Activated T-cell treated with anti-CD3 and anti-CD28 coated beads, Interleukin-2, amount 50 U/mL, for 72 hours (primary cell): ENCODE measurements at places on chromosomes 7 and 10. TPM values are rescaled to one million over a fixed set of nuclear protein-coding genes. Genes with fewer than 3 reads are reported as not detected.
A peak's percentile ranks its signal among the peaks of the same experiment; 100 is the strongest.

DNA sequence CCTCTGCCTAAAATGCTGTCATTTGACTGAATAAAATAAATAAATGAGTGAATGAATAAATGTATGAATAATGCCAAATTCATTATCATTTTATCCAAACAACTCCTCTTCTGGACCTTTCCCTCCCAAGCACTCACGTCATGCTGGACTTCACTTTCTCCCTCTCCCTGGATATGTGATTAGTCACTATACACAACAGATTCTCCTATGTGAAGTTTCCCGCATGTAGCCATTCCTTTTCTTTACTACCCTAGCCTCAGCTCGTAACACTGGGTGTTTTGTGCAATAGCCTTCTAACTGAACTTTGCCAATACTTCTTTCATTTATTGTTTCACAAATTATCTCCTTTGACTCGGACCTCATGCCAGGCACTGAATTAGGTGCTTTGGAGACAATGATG, 87.6 kb upstream of the IL6 start:
- DNase-seq, result no peak

- DNase-seq, result no peak
These were observed 98.0 kb downstream of the RALA start for GRCh38 chr7:39721345-39721744.

The GJD4 gene
- total RNA-seq, result not detected

GRCh38 chr7:92904244-92905131, 68.1 kb upstream of the CDK6 start:
- peak; percentile 94 for DNase-seq

DNA sequence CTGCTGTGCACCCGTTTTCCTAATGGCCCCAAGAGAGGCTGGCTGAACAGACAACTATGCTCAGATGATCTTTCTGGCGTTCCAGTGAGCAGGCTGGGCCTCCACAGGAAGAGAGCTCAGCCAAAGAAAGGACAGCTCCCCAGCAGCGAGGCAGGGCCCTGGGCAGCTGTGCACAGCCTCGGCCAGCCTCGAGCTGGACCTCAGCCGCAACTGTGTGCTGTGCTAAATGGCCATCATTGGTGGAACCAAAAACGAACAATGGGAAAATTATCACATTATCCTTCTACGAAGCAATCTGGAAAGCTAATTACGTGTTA, 97.5 kb downstream of the CTBP2 start:
- DNase-seq, result no peak

- no peak for DNase-seq
These were observed 14.4 kb downstream of the MPLKIP start for GRCh38 chr7:40120020-40120419.

DNA sequence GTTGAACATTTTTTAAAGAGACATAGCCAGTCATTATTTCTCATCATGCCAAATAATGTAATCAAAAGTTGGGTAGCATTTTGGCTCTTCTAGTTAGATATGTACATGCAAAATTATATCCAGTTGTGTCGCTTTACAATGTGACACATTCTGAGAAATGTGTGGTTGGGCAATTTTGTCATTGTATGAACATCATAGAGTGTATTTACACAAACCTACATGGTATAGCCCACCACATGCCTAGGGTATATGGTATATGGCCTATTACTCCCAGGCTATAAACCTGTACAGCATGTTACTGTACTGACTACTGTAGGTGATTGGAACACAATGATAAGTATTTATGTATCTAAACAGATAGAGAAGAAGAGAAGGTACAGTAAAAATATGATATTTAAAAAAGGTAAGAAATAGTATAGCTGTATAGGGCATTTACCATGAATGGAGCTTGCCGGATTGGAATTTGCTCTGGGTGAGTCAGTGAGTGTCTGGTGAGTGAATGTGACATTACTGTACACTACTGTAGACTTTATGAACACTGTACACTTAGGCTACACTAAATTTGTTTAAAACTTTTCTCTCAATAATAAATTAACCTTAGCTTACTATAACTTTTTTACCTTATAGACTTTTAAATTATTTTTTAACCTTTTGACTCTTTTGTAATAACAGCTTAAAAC, 16.5 kb downstream of the ZNF365 start:
- DNase-seq, result no peak

- DNase-seq, result no peak
These were observed 160.9 kb upstream of the CSTF2T start for GRCh38 chr10:51860257-51860656.

DNA sequence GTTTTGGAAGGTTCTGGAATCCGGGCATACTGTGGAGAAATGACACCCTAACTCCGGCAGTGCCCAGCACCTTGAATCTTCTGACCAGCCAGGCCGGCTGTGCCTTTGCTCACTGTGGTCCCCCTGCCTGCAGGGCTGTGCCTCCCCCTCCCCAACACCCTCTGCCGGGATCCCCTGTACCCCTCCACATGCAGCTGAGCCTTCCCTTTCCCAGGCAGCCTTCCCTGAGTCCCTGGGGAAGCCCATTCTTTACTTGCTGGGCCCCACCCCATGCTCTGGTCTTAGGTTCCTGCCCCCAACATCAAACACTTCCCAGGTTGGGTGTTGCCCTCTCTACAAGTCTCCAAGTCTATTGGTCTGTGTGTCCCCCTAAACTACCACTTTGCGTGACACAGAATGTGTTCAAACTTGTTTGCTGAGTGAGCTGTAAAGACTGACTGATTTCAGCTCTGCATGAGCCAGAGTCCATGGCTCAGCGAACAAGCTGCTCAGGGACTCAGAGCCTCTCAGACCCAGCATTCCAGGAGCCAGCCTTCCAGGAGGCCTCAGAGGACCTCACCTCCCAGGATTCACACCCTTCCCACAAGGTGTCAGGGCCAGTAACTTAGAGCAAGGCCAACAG, 31.6 kb downstream of the CALML5 start:
- DNase-seq, result no peak

GRCh38 chr7:41817386-41817785, 114.5 kb upstream of the INHBA start:
- peak; percentile 6 for DNase-seq

GRCh38 chr7:147852833-147853232, 737.7 kb upstream of the C7orf33 start:
- no peak for DNase-seq

GRCh38 chr10:46998595-46998994, 87.4 kb downstream of the PTPN20 start:
- DNase-seq, result no peak

- DNase-seq, result no peak
These were observed 217.1 kb upstream of the GHITM start for GRCh38 chr10:83921984-83922860.

The TAS2R5 gene
- total RNA-seq, result 2.3 TPM

DNA sequence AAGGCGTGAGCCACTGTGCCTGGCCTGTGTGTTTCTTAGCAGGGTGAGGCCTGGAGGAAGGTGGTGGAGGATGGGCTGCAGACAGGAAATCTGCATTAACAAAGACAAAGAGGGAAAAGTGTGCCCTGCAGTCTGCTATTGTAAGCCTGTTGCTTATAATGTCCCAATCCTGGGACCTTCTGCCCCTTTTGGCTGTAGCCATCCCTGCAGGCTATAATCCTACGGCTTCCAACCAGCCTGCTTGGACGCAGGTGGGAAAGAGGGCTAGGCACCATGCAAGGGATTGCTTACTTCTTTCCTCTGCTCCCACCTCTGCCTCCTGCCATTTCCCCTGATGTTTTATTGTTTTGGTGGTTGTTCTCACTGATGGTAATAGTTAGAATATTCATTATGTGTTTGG, 434.3 kb downstream of the PLXNA4 start:
- DNase-seq, result no peak

- DNase-seq, result no peak
These were observed 24.1 kb upstream of the FFAR4 start for GRCh38 chr10:93542358-93542791.

DNA sequence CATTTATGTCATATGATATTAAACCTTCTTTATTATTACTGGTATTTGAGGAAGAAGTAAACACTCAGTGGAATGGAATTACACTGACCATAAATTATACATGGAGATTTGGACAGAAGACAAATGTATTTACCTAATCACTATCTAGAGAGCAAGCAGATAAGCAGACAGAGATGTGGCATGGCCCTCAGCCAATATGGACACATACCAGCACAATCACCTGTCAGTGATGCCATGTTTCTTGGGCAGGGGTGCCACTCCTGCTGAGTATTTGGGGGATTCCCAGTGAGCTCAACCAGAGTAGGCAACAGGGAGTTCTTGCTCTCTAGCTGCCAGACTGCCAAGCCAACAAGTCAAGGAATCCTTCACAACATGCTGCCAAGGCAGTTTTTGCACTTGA, 866.3 kb upstream of the LRRN3 start:
- no peak for DNase-seq

The OR2A1 gene
- not detected for total RNA-seq

DNA sequence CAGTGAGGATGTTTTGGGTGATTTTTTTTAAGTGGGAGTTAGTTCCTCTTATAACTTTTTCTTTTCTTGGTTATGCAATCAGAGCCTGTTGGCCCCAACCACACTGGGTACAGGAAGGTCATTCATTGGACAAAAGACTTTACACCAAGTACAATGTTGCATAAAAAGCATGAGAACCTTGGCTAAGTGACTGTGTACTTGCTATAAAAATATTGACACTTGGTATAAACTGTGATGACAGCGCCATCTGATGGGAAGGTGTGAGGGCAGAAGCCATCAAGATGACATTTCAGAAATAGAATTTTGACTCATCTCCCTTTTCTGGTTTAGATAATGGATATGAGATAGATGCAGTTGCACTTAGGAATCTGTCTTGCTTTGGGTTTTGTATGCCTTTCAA, 126.4 kb upstream of the CCDC6 start:
- DNase-seq, result peak; percentile 50

The ASAH2 gene
- total RNA-seq, result 3.9 TPM

GRCh38 chr7:135147899-135148721, at the start of gene TMEM140:
Gene TMEM140 (plus strand): TSS chr7:135148072. CDS start chr7:135164442, 16,370 bp downstream.
- DNase-seq, result peak; percentile 69

The GSDME gene
- total RNA-seq, result 19.3 TPM

DNA sequence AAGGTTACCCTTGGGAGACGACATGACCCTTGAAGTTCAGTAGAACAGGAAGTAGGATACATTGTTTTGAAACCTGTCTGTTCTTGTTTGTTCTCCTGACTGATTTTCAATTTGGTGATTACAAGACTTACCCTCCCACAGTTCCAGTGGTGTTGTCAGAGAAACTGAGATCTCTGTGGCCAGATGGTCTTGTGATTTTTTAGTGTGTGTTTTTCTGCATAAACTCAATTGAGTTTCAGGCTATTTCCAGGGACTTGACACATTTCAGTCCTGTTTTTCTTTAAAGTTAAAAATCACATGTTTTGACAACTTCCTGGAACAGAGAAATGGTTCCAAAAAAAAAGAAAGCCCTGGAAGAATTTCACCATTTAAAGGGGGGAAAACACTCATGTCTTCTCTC, 22.3 kb downstream of the PIK3CG start:
- no peak for DNase-seq

DNA sequence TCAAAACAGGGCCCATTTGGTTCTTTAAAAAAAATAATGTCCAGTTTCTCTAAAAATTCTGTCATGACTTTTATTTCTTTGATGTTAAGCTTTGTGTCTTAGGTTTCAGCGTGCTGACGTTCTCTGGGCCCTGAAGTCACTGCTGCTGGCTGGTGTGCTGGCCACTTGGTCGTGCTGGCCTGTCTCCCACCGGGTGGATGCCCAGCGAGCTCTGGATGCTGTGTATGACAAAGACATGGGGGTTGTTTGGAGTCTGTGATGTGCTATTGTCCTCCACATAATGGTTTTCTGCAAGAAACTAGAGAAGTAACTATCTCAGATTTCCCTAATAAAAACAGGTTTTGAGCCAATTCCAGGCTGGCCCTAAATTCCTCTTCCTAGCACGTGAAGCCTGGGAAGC, 9.5 kb upstream of the IDI2 start:
- DNase-seq, result no peak

- DNase-seq, result no peak
These were observed 49.4 kb downstream of the RGS10 start for GRCh38 chr10:119493155-119493554.

The PRRT4 gene
- total RNA-seq, result 0.70 TPM

DNA sequence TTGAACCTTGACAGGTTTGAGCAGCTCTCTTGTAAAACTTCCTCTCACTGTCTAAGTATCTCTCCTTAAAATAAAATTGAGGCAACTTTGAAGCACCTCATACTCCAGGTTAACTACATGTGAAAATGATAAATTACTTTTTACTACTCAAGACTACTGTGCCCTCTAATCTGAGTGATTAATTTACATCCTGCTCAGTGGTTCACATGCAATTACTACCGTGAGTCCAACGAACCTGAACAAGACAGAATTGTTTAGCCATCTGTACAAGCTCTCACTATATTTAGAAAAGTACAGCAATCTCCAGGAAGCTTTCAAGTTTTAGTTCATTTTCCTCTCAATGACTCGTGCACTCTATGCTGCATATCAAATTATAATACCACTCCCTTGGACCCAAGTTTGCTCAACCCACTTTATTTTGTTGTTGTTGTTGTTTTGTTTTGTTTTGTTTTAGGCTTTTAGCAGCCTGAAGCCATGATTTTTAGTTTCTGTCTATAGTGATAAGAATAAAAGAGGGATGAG, 21.2 kb downstream of the PDE1C start:
- no peak for DNase-seq

The OPN1SW gene
- not detected for total RNA-seq

The CRCP gene
- total RNA-seq, result 36.3 TPM

The TLL2 gene
- total RNA-seq, result not detected

The MYL7 gene
- not detected for total RNA-seq

DNA sequence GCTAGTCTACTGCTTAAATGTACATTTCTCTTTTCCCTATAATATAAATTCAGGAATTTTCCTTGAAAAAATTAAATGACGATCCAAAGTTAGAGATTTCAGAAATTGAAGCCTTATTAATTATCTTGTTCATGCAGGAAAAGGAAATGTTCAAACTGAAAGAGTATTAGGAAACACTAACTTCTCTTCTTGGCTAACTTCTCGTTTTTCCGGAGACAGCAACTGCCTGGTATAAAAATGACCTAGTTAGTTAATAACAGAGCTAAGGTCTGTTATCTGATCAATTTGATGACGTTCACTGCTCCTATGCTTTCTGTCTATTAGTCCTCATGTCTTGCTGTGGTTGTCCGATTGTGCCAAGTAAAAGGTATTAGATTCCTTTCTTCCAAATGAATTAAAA, 212.5 kb downstream of the DGKB start:
- DNase-seq, result no peak
